ENCODE measurements at places on chromosomes 12 and 14.
A peak's percentile ranks its signal among the peaks of the same experiment; 100 is the strongest.

DNA sequence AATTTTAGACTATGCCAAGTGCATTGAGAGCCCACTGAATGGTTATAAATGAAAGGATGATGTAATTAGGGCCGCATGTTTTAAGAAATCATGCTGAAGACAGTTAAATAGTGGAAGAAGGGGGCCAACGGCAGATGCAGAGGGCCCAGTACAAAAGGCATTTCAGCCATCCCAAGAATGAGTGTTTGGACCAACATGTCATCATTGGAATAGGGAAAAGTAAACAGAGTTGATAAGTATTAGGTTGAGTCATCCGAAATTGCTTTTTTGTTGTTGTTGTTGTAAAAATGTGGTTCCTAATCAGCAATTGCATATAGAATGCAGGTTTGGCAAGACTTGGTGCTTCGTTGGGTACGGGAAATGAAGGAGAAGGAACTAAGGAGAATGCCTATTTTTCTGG lies 29.5 kb downstream of the BMP4 start:
- no peak for DNase-seq

DNA sequence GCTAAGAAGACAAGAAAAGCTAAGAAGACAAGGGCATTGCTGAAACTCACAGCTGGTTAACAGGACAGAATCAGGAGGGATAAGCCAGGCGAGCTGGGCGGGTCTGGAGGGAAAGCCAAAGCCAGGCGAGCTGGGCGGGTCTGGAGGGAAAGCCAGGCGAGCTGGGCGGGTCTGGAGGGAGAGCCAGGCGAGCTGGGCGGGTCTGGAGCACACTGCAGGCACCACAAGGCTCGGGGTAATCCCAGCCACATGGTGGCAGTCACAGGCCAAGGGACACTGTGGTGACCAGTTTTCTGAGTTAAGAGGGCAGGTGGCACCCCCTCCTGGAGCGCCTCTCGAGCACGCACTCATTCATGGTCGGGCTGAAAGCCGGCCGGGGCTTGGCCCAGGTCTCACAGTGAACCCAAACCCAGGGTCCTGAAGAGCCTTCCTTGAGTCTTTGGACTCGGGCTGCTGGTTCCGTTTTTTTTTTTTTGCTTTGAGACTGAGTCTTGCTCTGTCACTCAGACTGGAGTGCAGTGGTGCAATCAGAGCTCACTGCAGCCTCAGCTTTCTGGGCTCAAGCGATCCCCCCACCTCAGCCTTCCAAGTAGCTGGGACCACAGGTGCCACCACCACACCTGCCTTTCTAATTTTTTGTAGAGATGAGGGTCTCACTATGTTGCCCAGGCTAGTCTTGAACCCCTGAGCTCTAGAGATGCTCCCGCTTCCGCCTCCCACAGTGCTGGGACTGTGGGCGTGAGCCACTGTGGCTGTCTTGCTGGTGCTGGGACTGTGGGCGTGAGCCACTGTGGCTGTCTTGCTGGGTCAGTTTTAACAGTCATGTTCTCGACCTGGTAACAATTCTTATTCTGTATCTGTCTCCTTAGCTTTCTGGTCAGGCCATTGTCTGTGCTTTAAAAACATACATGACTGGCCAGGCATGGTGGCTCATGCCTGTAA lies 40.2 kb downstream of the HSP90AA1 start:
- peak; percentile 78 for DNase-seq

GRCh38 chr14:28412077-28412476 lies 354.5 kb upstream of the FOXG1 start:
- DNase-seq = no peak

DNA sequence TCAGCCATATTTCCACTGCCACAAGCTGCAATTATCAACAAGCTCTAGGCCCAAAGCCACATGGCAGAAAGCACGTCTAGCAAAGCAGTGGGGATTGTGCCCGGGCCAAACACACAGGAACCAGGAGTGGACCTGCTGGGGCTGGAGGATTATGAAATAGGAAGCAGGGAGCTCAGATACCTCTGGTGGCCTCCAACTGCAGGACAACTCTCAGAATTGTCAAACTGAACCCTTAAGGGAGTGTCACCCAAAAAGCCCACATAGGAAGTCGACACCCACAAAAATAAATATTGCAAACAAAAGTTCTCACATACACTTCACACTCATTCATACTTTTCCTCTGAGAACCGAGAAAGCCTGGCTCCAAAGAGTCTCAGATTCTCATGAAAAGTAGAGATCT lies 26.1 kb downstream of the KCTD10 start:
- no peak for DNase-seq

DNA sequence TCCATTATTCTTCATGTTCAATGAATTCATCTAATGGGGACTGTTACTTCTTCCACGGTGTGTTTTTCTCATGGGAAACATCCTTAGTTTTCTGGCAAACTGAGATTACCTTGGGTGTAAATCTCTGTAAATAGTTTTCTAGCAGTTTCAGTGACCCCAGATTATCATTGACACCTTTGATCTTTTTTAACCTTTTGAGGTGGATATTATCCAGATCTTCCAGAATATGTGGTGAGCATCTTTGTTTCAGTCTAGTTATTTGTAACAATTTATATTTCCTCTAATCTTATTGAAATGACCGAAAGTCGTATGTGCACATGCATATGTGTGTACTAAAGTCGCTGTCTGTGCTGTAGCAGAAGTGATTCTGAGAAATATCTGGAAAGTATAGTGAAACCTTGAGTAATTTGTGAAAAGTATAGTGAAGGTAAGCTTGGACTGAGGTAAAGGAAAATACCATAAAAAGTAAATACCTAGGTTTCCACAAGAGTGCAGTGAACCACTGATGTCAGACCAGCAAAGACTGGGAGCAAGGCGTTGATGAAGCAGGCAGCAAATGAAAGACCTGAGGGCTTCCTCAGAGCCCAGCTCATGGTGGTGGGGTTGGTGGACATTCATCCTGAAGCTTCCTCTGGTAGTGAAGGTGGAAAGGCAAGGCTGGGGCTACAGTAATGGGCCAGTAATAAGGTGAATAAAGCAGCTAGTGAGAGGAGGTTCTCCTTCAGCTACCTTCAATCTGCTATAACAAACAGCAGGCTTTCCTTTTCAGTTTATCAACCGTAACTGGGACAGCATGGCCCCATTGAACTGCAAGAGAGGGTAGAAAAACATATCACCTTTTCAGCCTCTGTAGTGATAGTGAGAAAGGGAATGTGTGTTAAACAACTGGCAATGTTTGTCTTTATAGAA lies 480.2 kb upstream of the FBXO33 start:
- DNase-seq = no peak

DNA sequence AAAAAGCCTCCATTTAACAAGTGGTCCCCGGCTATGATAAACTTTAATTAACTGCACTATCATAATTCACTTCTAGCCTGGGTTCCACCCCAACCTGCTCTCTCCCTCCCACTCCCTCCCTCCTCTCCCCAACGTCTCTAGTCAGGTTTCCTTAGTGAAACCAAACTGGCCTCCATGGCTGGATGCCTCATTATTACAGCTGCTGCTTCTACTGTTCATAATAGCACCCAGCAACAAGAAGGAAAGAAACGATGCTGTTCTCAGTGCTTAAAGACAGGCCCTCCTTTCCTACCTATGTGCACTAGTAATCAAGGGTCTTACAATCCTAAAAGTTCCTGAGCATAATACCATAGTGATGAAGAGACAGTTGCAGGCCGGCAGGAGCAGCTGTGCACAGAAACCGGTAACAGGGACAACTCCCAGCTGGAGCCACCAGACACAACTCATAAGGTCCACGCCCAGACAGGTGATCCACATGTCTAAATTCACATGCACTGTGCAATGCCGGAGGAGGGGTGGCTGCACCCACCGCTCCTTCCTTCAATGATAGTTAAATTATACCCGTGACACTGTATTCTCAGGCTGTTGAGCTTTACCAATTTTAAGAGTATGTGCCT lies 6.2 kb downstream of the IRF2BPL start:
- no peak for DNase-seq

GRCh38 chr12:124804011-124804621 lies 59.5 kb downstream of the SCARB1 start:
- DNase-seq = peak; percentile 66

DNA sequence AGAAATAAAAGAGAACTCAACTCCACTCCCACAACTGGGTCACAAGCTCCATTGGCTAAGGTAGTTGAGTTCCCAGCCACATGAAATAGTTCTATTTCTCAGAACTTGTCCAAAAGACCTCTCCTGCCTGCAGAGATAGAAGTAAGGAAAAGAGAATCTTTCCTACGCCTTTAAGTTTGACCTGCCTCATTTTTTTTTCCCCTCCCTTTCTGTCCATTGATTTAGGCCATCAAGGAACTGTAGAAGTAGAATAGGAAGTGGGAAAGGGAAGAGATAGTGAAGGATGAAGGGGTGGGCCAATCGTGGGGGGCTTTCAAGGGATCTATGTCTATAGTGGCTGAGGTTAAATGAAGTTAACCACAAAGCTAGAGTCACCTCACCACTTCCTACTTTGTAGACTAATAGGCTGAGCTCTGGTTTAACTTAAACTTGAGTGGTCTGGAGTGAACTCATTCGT lies 13.9 kb upstream of the NUDT4 start:
- no peak for DNase-seq

GRCh38 chr12:102441077-102441596 lies 39.2 kb downstream of the IGF1 start:
- DNase-seq = no peak

DNA sequence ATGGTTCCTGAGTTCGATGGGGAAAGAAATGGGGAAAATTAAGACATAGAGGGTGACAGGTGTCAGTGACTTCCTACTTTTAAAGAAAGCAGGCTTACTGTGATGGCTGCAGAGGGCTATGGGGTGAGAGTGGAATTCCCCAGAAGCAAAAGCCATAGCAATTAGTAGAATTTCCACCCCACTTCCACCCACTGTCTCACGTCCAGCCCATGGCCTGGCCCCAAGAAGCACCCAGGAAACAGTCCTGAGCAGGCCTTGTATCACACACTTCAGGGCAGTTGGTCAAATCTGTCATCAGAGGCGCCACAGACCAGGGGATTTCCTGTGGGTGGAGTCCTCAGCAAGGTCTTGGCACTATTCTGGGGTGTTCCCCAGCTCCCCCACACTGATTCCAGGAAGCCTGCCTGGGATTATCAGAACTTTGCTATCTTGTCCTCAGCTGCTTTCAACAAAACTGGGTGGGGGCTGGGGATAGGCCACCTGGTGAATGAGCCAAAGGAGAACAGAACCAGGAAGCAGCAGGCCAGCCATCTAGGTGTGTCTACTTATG lies 120.1 kb upstream of the CCND2 start:
- DNase-seq = no peak

- DNase-seq = no peak
Observed at GRCh38 chr12:106045251-106045674, 93.5 kb downstream of the NUAK1 start.

DNA sequence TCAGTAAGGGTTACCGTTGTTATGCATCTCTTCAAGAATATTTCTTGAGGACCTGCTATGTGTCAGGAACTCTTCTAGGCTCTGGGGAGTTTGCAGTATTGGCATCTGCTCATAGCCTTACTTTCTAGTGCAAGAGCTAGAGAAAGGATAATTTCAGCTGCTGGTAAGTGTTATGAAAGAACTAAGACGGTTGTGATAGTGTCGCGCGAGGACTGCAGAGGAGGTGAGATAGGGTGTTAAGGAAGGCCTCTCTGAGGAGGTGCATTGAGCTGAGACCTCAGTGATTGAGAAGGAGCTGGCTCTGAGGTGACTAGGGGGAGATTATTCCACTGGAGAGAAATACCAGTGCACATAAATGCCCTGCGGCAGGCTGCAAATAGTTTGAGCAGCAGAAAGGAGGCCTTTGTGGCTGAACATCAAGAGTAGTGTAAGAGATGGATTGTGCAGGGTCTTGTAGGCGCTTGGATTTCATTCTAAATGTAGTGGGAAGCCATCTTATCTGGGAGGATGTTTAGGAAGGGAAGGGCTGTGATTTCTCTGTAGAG lies 824 bp downstream of the DDX55 start:
- no peak for DNase-seq

- no peak for DNase-seq
Observed at GRCh38 chr12:7905071-7905470, 30.9 kb downstream of the SLC2A3 start.

DNA sequence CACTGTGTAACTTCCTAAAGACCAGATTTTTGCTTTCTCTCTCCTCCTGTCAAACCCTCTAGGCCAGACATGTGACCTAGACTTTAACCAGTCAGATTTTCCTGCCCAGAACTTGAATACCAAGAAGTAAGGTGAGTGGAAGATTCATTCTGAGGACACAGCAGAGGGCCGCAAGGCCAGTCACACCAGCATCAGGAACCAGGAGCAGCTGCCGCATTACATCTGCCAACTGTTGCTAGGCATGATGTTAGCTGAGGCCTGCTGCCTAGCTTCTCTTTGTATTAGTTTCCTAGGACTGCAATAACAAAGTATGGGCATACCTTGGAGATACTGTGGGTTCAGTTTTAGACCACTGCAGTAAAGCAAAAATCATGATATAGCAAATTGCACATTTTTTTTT lies 101.9 kb upstream of the BMP4 start:
- no peak for DNase-seq

- DNase-seq = peak; percentile 50
Observed at GRCh38 chr12:89525305-89525823, 483 bp downstream of the POC1B start.

DNA sequence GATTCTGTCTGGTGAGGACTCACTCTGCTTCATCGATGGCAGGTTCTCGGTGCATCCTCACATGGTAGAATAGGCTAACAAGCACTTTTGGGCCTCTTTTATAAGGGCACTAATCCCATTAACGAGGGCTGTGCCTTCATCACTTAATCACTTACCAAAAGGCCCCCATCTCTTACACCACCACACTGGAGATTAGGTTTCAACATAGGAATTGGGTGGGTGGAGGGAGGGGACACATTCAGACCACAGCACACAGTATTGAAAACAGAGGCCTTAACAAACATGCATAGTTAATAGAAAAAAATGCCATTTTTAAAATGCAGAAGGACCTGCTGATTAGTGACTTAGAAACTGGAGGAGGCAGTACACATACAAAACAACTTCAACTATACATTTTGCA lies 61.6 kb downstream of the SPPL3 start:
- no peak for DNase-seq

DNA sequence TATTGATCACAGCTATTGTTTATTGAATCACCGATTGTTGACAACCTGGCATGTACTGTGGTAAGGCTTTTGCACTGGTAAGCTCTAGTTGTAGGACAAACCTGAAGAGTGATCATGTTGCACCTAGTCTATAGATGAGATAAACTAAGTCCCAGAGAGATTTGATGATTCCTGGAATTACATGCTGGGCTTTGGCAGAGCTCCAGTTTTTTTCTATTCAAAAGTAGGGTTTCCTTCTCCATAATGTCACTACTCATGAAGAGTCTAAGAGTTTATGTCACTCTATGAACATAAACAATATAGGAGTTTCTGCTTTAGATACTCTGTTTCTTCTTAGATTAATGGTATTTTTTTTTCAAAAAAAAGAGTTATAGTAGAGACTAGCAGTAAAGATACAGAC lies 72.0 kb downstream of the BMP4 start:
- DNase-seq = no peak

DNA sequence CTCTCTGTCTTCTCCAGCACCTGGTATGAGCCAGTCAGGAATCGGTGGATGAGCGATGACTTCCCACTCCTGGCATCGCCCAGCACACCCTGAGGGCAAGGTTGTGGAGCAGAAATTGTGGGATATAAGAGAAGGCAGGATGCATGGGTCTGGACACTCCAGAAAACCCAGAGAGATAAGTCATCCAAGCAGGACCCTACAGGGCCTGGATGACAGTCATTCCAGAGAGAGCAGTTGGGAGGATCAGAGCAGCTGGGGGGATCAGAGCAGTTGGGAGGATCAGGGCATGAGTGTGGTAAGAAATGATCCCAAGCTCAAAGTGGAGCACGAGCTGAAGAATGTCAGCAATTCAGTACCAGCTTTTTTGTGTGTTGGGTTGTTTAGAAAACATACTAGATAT lies 4.0 kb downstream of the AGAP2 start:
- no peak for DNase-seq

Data from head of caudate nucleus (tissue), 42 donors.